ENCODE measurements at places on chromosomes 5 and 9.
A peak's percentile ranks its signal among the peaks of the same experiment; 100 is the strongest.

GRCh38 chr9:81052846-81053245 lies 636.5 kb downstream of the TLE1 start:
- DNase-seq, result no peak

- DNase-seq, result no peak
These were observed 95.5 kb upstream of the PTPN3 start for GRCh38 chr9:109593612-109594011.

GRCh38 chr9:124220946-124221451 lies 36.8 kb upstream of the NEK6 start:
- no peak for DNase-seq

- no peak for DNase-seq
These were observed 46.4 kb upstream of the ALDH1B1 start for GRCh38 chr9:38345851-38346755.

DNA sequence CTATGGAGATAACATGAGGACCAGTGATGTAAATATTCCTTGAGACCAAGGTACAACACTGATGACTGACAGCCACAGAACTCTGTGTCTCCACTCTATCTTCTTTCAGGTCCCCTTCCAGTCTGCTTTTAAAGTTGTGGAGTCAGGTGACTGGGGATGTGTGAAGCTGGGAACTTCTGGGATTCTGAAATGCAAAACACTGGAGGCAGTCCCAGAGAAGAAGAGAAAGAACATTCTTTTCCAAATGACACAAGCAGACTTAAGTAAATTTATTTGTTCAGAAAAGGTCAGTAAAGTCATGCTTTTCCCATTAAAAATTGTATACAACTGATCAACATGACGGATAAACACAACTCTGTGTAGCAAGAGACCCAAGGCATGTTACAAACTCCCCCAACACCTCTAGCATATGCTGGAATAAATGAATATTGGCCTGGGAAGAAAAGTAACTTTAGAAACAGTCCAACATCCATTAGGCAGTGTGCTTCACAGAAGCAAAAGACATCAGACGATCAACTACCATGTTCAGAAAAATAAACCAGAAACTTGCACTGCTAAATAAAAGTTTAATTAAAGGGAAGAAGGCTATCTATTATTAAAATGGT lies 92.4 kb upstream of the IFNK start:
- no peak for DNase-seq

DNA sequence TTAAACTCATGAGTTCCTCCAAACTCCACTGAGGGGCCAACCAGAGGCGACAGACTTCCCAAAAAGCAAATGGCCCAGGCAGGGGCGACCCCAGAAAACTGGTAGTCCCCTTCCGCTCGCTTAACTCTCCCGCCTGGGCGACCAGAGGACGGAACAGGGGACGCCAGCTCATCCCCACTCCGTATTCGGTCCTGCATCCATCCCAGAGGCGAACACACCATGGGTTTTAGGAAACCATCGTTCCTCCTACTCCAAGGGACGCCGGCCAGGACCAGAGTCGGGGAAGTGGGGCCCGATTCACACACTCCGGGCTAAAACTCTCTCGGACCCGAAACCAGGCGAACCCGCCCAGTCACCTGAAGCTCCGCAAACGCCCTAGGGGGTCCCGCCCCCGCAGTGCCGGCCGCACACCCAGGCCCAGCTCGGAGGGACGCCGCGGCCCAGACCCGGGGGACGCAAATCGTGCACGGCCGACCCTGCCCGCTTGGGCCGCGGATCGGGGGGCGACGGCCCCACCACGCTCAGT lies 478 bp downstream of the TEX10 start:
- no peak for DNase-seq

DNA sequence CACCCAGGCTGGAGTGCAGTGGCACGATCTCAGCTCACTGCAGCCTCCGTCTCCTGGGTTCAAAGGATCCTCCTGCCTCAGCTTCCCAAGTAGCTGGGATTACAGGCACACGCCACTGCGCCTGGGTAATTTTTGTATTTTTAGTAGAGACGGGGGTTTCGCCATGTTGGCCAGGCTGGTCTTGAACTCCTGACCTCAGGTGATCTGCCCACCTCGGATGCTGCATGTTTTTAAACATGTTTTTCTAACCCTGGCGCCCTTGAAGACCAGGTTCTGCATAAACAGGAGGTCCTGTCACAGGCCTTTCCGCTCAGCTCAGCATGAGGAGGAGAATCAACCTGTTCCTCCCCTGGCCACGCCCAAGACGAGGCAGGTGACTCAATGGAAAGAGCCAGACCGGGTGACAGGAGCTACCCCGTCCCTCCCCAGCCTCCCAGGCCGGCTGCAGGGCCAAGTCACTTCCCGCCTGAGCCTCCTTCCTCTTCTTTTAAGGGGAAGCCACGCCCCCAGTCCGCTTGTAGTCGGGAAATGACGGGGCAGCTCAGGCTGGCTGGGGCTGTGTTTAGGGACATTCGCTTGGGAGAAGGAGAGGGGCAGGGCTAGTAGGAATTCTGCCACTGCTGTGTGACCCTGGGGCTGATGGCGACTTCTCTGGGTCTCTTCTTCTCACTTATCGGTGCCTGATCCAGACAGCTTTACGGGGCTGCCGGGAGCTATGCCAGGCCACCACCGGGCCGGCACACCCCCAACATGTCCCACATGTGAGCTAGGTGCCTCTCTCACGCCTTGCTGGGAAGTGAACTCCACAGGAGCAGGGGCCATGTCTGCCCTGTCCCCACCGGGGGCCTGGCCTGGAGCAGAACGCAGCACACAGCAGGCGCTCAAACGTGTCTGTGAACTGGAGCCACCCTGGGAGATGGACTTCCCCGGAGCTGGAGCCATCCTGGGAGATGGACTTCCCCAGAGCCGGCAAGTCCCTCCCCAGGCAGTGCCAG lies 6.1 kb downstream of the NOTCH1 start:
- DNase-seq, result peak; percentile 65

DNA sequence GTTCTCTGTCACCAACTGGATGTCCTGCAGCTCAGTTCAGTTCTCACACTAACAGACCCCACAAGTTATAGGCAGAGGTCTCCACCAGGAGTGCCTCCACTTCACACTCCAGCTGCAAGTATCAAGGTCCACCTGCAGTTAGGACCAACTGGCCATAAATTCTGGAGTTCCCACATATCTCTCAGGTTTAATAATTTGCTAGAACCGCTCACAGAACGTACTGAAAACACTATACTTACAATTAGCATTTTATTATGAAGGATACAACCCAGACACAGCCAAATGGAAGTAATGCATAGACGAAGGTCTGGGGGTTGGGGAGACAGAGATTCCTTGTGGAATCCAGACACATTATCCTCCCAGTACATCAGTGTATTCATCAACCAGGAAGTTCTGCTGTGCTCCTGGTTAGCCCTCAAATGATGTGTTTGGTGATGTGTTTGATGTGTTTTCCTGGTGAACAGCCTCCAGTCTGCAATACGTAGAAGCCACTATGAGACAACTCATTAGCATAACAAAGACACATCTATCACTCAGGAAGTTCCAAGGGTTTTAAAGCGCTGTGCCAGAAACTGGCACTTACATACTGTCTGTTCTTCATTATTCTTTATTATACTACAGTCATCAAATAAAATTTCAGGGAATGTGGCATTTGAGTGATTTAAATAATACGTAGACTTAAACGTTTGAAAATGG lies 25.4 kb downstream of the OGN start:
- no peak for DNase-seq

- no peak for DNase-seq
These were observed 436.5 kb upstream of the SLC30A5 start for GRCh38 chr5:68657055-68657961.

GRCh38 chr5:89968958-89969381 lies 440.6 kb downstream of the CETN3 start:
- DNase-seq, result no peak

GRCh38 chr5:2187687-2188086 lies 305.0 kb upstream of the IRX4 start:
- no peak for DNase-seq

DNA sequence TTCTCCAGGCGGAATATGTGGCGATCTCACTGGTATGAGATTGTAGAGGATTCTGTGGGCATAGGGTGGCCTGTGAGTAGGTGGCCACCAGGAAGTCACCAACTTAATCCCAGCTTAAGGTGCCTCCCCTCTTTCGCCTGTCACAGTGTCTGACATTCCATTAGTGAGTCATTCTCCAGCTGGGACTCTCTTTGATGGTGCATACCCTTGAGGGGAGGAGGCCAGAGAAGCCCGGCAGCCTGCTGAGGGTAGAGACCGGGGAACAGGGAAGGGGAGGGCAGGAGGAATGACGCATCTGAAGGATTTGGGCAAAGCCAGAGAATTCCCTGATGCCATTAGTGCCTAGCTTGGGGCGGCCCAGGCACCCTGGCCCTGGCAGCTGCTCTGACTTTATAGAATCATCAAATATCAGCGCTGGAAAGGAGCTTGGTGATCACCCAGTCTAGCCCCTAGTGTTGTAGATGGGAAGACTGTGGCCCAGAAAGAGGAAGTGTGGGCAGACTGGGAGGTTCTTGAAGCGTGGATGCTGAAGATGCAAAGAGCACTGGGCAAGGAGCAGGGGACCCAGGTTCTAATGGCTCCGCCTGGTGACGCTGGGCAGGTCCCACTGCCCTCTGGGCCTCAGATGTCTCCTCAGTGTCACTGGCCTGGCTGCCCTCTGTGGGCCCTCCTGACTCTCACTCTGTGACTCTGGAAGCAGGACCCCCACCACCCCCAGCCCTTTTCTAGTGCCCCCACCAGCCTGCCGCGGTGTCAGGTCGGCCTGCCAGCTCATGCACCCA lies 41.4 kb downstream of the DAB2IP start:
- DNase-seq, result no peak

- no peak for DNase-seq
These were observed 22.0 kb upstream of the FREM1 start for GRCh38 chr9:14932231-14932630.

GRCh38 chr9:127694890-127695720 lies 11.7 kb upstream of the CFAP157 start:
- DNase-seq, result no peak

DNA sequence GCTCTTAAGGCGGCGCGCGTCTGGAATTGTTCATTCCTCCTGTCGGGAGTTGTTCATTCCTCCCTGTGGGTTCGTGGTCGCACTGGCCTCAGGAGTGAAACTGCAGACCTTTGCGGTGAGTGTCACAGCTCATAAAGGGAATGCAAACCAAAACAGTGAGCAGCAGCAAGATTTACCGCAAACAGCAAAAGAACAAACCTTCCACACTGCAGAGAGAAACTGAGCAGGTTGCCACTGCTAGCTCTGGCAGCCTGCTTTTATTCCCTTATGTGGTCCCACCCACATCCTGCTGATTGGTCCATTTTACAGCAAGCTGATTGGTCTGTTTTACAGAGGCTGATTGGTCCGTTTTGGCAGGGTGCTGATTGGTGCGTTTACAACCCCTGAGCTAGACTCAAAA lies 1365.3 kb upstream of the WWC1 start:
- DNase-seq, result no peak

DNA sequence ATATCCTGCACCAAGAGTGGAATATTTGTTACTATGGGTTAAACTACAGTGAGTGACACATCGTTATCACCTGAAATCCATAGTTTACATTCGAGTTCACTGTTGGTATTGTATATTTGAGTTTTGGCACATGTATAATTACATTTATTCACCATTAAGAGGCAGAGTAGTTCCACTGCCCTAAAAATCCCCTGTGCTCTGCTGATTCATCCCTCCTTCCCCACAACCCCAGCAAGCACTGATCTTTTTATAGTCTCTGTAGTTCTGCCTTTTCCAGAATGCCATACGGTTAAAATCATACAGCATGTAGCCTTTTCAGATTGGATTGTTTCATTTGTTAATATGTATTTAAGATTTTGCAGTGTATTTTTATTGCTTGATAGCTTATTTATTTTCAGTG lies 495.2 kb downstream of the DIRAS2 start:
- no peak for DNase-seq

GRCh38 chr5:148559461-148559860 lies 94.9 kb downstream of the HTR4 start:
- DNase-seq, result no peak

- no peak for DNase-seq
These were observed 11.8 kb downstream of the ELL2 start for GRCh38 chr5:95949810-95950209.

GRCh38 chr9:131046093-131046380 lies 37.1 kb downstream of the LAMC3 start:
- no peak for DNase-seq

DNA sequence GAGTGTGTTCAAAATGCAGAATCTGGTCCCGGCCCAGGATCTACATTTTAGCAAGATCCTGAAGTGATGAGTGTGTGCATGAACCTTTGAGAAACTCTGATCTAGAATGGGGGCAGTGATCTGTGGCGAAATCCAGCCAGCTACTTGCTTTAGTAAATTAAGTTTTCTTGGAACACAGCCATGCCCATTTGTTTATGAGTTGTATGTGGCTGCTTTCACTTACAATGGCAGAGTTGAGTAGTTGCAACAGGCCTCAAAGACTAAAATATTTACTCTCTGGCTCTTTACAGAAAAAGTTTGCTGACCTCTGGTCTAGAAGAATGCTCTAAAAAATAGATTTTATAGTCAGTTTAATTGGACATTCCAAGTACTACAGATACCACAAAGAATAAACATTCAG lies 588.3 kb downstream of the BNC2 start:
- DNase-seq, result no peak

- DNase-seq, result no peak
These were observed 24.5 kb upstream of the DPYSL3 start for GRCh38 chr5:147534172-147534951.

DNA sequence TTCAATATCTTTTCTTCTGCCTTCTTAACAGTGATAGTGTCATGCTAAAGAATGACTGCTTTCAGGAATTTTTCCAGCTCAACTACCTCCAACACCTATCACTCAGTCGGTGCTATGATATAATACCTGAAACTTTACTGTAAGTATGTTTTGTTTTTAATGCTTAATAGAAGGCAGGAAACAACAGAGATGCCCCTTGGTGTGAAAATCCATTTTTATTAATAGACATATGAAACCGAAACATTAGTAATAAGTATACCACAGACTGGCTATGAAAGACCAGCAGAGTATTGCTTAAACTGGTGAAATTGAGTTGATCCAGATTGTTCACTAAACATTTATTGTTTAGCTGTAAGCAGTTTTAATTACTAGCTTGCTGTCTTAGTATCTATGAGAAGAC lies 25.2 kb downstream of the SKP2 start:
- DNase-seq, result no peak

DNA sequence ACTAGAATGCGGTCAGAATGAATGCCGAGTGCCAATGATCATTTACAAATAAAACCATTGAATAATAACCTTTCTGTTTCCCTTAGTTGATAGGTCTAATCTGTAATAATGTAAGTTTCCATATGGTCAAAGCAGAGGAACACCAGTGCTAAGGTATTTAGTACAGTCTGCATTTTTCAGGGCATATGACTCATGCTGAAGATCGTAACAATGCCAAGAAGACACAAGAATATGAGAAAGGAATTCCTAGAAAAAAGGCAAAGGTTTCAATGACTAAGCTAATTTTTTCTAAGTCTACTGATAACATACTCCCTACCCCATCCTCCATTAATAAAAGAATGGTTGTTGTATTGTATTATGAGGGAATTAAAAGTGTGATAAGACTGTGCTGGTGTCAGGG lies 2.8 kb downstream of the OR1L8 start:
- DNase-seq, result no peak
